ENCODE measurements at places on chromosomes 11 and 22.

DNA sequence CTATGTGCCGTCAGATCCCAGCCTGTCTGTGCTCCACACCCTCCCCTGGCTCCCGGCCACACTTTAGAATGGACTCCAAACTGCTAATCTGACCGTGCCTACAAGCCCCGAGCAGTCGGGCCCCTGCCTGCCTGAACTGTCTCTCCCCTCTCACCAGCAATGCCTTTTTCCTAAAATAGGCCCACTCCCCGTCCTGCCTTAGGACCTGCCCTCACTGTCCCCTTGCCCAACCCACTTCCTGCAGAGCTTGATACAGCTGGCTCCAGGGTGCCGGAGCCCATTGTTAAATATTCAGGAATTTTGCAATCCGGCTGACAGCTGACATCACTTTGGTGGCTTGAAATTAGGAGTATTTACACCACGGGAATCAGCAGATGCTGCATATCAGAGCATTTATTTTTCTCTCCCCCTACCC is 21.4 kb downstream of the MN1 start:
- DNase-seq: no peak

GRCh38 chr22:20741634-20742581 is 32.0 kb upstream of the SERPIND1 start:
- DNase-seq: peak; percentile 3

- no peak for DNase-seq
Observed at GRCh38 chr11:36598051-36598450, at the start of gene RAG2. Gene RAG2 (minus strand): TSS chr11:36598236. CDS start chr11:36594168, 4,068 bp downstream.

- DNase-seq: no peak
Observed at GRCh38 chr11:102685338-102685737, 20.2 kb downstream of the MMP27 start.

DNA sequence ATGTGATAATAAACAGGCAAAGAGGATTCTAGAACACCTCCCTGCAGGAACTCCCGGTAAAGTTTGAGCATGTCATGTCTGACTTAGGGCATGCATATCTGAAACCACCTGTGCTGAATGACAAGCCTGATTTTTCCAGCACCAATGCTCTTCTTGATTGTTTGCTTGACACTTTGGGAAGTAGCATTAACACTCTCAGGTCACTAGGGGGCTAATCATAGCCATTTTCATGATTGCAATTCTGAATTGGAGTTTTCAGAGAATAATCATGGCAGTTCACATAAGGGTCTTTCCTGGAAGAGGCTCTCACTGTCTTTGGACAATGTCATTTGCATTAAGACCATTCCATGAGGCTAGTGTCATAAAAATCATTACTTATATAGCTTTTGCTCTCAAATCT is 234.4 kb upstream of the MTNR1B start:
- no peak for DNase-seq

DNA sequence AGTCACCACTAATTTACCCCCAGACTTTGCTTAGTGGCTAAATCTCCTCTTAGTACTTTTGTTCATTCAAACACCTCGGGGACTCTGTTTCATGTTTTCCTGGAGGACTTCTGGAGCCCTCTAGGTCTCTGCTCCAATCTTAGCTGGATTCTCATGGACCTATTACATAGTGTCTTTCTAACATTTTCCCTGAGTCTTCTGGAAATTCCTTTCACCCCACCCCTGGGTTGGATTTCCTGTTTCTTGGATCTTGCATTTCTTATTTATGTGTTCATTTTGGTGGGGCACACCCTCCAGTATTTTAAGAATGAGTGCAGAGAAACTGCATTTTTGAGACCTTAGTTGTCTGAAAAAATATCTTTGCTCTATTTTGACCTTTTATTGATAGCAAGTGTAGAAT is 220.1 kb downstream of the BLID start:
- DNase-seq: no peak

GRCh38 chr22:27238935-27239510 is 562.5 kb downstream of the MN1 start:
- DNase-seq: no peak

- DNase-seq: no peak
Observed at GRCh38 chr11:122672892-122673291, 17.4 kb downstream of the UBASH3B start.

- no peak for DNase-seq
Observed at GRCh38 chr11:134667175-134667500, 255.1 kb upstream of the B3GAT1 start.

DNA sequence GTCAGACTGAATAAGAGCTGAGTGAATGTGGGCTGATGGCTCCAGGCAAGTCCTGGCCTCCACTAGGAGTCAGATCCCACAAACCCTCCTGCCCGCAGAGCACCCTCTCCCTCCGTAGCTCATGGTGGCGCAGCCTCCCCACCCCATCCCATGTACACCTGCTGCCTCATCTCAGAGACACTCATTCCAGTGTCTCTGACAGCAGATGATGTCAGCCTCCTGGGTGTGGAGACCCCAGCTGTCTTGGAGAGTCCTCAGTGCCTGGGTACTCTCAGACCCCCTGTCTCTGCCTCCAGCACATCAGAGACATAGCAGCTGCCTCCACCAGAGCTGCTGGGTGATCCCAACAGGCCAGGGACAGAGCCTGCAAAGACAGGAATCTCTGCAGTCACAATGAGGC is 9.5 kb downstream of the IGLL5 start:
- DNase-seq: no peak

DNA sequence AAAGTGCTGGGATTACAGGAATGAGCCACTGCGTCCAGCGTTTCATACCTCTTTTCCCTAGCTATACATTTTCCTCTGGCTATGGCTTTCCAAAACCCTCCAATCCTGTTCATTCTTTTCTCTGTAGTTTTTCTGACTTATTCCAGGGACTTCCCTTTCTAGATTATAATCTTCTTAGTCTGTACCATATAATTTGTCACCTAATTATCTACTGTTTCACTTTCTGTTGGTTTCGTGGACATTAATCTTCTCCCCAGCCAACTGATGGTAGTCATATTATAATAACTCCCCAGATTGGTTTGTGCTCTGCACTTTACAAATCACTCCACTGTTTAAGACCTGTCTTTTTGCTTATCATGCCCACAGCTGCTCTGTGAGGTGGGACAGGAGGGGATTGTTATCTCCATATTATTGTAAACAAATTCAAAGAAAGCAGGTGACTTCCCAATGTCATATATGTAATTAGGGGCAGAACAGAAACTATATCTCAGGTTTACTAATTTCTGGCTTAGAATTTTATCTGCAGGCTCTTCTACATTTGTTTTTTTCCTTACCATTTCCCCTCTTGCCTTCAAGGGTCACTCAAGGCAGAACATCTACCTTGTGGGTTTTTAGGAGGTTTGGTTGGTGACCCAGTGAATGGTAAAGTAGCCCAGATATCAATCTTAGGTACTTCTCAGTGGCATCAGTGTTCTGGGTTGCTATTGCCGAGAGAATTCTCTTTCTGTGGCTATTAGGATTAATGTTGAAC is 23.9 kb downstream of the STIM1 start:
- no peak for DNase-seq

GRCh38 chr22:45105281-45105702 is 58.4 kb upstream of the NUP50 start:
- DNase-seq: no peak

DNA sequence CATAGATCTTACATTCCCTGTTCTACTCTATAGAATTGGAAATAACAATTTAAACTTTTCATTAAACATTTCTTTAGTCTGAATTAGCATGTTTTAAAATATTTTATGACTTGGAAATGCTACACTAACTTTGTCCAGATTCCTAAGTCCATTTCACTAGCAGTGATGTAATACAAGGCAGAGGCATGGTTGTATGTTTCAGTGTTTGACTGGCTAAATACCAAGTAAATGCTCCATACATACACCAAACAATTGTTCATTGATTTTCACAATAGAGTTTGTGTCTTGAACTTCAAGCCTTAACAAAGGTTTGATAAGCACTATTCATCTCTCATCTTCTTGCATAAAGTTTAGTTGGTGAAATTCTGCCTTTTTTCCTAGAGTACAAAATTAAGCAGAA is 13.5 kb downstream of the ZBED5 start:
- no peak for DNase-seq

GRCh38 chr22:43535741-43536140 is 123.9 kb downstream of the MPPED1 start:
- DNase-seq: no peak

GRCh38 chr11:70537576-70538571 is 139.5 kb downstream of the CTTN start:
- DNase-seq: no peak

DNA sequence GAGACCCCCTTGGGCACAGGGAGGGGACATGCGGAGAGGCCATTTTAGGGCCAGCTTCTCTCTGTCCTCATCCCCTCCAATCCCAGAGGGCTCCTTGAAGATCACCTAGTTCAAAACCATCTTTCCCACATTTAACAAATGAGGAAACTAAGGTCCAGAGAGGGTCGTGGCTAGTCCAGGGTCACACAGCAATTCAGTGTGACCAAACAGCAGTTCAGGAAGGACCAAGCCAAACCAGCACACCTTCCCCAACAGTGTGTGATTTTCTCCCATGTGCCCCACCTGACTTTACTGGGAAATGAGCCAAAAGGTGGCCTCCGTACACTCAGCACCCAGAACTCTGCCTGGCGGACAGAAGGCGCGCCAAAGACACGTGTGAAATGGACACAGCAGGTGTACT is 51.3 kb downstream of the CACNA1I start:
- DNase-seq: no peak

DNA sequence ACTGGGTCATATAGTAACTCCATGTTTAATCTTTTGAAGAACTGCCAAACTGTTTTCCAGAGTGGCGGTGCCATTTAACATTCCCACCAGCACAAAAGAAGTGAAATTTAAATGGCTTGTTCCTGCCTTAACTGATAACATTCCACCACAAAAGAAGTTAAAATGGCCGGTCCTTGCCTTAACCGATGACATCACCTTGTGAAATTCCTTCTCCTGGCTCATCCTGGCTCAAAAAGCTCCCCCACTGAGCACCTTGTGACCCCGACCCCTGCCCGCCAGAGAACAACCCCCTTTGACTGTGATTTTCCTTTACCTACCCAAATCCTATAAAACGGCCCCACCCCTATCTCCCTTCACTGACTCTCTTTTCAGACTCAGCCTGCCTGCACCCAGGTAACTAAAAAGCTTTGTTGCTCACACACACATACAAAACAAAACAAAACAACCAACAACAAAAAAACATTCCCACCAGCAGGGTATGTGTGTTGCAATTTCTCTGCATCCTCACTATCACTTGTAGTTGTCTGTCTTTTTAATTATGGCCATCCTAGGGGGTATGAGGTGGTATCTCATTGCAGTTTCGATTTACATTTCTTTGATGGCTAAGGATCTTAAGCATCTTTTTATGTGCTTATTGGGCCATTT is 109.0 kb downstream of the FAR1 start:
- no peak for DNase-seq

- no peak for DNase-seq
Observed at GRCh38 chr11:102849311-102849710, 5.9 kb upstream of the MMP3 start.

GRCh38 chr11:111206472-111206871 is 39.1 kb upstream of the POU2AF2 start:
- DNase-seq: no peak

DNA sequence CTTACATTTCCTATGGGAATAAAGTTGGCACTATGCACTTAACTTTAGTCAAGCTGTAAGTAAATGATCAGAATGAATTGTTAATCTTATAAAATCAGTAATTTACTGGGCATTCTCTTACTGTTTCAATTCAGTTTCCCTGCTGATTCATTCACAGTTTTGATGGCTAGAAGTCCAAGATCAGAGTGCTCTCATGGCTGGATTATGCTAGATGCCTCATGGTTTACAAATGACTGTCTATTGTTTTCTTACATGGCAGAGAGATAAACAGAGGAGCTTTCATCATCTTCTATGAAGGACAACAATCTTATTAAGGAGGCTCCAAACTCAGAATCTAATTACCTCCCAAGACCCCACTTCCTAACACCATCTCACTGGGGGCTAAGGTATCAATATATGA is 135.1 kb upstream of the CARD18 start:
- no peak for DNase-seq

DNA sequence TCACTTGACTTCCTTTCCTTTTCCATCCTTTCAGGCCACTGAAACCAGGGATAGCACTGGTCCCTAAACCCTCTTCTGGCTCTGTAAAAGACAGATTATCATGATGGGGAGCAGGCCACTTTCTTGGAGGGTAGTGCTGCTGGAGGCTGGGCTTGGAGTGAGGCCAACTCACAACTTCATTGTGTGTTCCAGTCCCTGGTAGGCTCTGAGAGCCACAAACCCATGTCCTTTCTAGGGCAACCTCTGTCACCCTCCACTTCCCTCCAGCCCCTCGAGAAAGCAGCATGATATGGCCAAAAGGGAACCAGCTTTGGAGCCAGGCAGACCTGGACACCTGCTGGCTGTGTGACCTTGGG is 2.3 kb downstream of the TKFC start:
- DNase-seq: no peak

DNA sequence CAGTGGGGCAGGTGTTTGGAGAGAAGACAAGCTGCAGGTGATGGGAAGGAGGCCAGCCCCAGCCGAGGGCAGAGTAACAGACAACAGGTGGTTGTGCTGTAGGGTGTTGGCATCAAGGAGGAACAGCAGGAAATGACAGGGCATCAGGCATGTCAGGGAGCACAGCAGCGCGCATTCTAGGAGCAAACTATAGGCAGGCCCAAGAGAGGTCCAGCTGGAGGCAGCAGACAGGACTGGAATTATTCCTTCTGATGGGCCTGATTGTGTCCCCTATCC is 13.6 kb downstream of the ADM start:
- DNase-seq: no peak

GRCh38 chr11:37109286-37109585 is 511.2 kb upstream of the RAG2 start:
- DNase-seq: no peak

GRCh38 chr11:57493507-57494503 is 21.7 kb downstream of the SLC43A1 start:
- DNase-seq: peak; percentile 59

DNA sequence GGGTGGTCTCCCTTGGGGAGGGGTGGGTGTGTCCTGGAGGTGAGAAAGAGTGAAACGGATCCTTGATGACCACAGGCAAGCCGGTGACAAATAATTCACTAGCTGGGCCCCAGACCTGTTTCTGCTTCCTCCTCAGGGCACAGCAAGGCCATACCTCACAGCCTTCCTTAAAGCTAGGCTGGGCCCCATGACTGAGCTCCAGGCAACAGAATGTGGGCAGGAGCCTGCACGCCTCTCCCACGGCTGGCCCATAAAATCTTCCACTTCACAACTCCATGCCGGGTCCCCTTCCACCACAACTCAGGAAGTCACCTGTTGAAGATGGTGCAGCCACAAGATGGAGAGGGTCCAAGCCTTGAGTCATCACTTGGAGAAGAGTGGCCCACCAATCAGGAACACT is 23.9 kb downstream of the SLC22A12 start:
- DNase-seq: no peak

- DNase-seq: no peak
Observed at GRCh38 chr11:10941414-10941813, 83.6 kb upstream of the ZBED5 start.

- no peak for DNase-seq
Observed at GRCh38 chr11:68411501-68411991, 49.0 kb upstream of the PPP6R3 start.

- no peak for DNase-seq
Observed at GRCh38 chr11:8015753-8016239, 28.7 kb downstream of the EIF3F start.

DNA sequence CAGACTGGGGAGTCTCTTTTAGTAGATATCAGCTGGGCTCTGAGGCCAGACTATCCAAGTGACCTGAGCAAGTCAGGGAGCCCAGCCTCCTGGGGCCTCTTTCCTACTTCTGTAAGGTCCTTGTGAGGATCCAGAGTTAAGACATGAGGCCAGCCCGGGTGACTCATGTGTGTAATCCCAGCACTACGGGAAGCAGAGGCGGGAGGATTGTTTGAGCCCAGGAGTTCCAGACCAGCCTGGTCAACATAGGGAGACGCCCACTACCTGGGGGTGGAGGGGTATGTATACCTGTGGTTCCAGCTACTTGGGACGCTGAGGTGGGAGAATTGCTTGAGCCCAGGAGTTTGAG is 36.9 kb upstream of the POLA2 start:
- no peak for DNase-seq
